Stimulated activated CD4-positive, alpha-beta T cell treated with anti-CD3 and anti-CD28 coated beads, Interleukin-4, amount 100 ng/mL, for 4 hours (primary cell): ENCODE measurements at places on chromosomes 6 and 20.

DNA sequence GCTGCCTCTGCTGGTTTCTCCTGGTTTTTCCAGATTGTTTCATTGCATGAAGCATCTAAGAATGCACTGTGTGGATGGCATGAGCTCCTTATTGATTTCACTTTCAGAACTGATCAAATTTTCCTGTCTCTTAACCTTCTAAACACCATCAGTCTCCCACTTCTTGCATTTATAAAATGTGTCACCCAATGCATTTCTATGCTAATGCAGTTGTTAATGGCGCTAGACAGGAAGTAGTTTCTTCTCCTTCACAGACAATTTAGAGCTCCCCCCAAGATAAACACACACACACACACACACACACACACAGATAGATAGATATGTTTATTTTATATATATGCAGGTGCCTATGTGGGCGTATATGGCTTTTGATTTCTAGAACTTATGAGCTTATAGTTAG is 45.6 kb upstream of the FOXA2 start:
- no peak for DNase-seq

- DNase-seq = no peak
Observed at GRCh38 chr20:10670501-10671220, 3.1 kb downstream of the JAG1 start.

DNA sequence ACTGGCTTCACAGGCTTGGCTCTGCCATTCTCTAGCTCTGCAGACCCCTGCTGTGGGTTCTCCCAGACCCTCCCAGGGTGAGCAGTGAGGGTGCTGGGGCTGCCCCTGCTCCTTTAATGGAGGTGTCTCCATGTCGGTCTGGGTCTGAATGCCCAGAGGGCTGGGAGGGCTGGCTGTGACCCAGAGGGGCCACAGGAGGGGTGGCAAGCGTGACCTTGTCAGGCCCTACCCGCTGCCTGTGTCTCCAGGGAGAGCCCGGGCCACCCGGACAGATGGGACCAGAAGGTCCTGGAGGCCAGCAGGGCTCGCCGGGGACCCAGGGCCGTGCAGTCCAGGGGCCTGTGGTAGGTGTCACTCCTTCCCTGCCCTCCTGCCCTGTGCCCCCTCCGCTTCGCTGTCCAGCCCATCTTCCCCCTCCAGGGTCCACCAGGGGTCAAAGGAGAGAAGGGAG is 32.1 kb downstream of the COL20A1 start:
- no peak for DNase-seq

GRCh38 chr6:161265975-161266374 is 7.9 kb downstream of the AGPAT4 start:
- DNase-seq = no peak

- DNase-seq = no peak
Observed at GRCh38 chr6:110628330-110628729, 151.9 kb upstream of the SLC22A16 start.

DNA sequence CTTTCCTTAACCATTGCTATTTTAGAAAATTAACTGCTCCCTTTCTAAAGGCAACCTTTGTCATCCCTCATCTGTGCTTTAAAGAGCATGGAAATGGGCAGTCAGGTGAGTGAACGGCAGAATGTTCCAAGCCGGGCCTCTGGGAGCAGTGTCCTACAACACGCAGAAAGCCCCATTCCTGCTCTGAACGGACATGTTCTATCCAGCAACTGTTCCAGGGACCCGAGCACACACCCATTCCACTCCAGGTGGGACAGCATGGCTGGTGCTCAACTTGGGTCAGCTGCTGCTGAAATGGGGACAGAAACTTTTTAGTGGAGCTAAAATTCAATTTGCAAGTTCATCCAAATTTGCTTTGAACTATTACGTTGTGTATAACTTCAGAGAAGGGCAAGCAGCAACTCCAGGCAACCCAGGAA is 26.7 kb downstream of the DIDO1 start:
- no peak for DNase-seq

GRCh38 chr6:17730078-17730704 is 23.5 kb upstream of the NUP153 start:
- DNase-seq = no peak

- no peak for DNase-seq
Observed at GRCh38 chr6:170083236-170084051, 207.4 kb downstream of the DLL1 start.

- DNase-seq = no peak
Observed at GRCh38 chr6:75283907-75284631, 523 bp downstream of the TMEM30A start.

DNA sequence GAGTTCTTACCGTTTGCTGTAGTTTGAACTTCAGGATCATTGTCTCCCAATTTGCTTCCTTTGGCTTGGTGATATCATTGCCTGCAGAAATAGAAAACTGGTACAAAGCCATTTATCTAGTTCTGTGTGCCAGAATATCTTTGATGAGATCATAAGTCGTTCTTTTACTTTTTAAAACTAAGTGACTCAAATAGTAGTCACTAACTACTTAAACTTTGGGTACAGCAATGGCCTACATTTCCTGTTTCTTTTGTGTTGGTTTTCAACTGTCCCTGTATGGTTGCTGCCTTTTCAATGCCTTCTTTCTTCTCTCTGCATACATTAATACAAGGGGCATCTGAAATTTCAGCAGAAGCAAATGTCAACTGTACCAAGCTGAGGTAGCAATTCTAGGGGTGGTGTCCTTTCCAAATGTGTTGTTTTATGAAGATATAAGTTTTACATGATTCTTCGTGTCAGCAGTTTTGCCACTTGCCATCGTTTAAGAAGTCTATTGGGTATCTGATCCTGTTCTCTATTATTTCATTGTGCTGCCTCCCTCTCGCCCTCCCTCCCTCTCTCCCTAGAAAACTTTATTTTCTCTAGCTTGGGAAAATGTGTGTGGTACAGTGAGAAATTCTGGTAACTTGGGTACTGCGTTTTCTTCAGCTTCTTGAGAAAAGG is 238.5 kb downstream of the FARS2 start:
- DNase-seq = no peak

DNA sequence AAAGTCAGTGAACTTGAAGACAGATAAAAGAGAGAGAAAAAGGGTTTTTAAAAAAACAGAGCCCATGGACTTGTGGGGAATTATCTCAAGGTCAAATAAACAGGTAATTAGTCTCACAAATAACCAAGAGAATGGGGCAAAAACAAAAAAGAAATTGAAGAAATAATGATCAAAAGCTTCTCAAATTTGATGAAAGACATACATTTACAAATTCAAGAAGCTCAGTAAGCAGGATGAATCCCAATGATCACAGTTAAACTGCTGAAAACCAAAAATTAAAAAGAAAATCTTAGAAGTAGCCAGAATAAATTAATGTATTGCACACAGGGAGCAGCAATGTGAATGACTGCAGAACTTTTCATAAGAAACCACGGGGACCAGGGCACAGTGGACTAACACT is 112.5 kb upstream of the EMILIN3 start:
- DNase-seq = no peak

- no peak for DNase-seq
Observed at GRCh38 chr6:168457653-168457934, 16.6 kb downstream of the SMOC2 start.

DNA sequence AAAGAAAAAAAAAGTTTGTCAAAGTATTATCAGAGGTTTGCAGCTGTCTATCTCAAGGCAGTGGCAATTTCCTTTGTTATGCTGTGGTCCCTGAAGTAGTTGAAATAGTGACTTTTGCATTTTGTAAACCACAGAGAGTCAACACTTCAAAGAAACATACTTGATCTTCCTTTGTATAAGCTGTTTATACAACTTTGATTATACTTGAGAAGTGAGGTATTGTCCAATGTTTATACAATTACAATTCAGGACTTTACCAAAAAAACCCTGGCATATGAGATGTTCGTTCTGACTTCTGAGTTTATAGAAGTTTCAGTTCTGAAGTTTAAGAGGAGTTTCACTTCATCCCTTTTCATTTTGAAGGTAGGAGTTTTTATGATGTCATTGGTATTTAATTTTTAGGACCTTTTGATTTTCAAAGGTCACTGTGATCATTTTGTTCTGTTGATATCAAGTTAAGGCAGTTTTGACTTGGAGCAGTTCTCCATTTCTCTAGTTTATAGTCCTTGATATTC is 4.0 kb downstream of the STK4 start:
- no peak for DNase-seq

DNA sequence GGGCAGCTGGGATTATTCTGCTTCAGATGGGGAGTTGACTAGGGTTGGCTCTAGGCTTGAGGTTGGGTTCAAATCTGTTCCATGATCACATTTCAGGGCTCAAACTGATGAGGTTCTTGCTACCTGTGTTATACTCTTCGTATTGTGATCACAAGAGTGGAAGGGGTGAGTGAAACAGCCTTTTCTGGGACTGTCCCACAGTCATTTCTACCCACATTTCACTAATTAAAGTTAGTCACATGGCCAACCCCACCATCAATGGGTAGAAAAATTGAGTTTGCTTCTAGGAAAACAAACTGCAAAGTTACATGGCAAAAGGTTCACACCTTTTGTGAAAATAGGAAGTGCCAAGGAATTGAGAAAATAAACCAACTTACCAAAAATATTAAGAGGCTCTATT is 33.5 kb upstream of the BMP2 start:
- no peak for DNase-seq

DNA sequence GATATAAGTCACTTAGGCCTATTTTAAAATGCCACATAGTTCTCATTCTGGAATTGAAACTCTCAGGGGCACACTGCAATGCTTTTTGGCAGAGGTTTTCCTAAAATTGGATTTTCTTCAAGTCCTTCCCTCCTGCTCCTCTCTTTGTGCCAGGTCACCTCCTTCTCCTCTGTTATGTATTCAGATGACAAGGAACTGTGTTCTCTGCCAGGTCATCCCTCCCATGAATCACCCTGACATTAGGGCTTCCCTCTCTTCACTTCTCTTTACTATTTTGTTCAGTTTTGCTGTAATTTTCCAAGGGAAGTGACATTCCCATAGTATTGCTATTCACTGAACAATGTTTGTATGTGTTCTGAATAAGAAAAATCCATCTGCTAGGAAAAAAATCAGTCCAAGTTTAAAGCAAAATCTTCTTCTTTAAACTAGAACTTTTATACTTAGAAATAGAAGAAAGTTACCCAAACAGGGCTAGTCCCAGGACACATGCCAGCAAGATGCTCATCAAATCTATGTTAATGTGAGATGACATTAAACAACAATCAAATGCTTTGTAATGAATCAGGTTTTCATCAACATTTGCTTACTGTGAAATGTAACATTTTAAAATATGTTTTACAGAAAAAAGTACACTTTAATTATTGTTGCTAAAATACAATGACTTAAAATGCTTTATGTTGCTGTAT is 461.1 kb downstream of the MMUT start:
- no peak for DNase-seq

GRCh38 chr20:10603971-10604864 is 69.6 kb downstream of the JAG1 start:
- DNase-seq = no peak

GRCh38 chr6:37134036-37134395 is 35.9 kb upstream of the PIM1 start:
- DNase-seq = no peak

DNA sequence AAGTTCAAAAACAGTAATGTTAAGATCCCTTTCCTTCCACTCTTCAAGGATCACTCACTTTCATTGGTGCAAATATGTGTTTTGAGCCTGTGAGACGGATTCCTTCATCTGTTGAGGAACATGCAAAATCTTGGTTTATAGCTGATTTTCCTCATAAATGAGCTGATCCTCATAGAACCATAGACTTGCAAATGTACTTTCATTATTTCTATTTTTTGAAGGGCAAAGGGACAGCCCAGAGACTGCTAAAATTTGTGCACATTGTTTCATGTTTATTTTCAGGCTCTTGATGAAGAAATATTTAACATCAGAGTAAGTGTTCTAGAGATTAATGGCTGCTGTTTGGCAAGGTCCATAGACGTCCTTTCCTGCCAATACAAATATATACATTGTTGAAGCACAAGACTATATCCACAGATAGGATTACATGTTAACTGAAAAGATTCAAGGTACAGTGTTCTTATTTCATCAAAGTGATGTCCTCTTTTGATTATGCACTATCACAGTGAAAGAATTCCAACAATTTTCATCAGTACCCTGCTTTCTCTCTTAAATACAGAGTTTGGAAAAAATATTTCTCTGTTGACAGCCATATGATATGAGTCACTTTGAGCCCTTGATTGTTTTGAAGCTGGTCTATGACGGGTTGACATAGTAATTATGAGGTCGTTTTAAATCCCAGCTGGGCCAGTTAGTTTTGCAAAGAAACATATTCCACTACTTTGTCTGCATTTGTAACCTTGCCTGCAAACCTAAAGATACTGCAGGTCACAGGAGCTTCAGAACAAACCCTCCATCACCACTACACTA is 95.7 kb downstream of the FILIP1 start:
- no peak for DNase-seq

DNA sequence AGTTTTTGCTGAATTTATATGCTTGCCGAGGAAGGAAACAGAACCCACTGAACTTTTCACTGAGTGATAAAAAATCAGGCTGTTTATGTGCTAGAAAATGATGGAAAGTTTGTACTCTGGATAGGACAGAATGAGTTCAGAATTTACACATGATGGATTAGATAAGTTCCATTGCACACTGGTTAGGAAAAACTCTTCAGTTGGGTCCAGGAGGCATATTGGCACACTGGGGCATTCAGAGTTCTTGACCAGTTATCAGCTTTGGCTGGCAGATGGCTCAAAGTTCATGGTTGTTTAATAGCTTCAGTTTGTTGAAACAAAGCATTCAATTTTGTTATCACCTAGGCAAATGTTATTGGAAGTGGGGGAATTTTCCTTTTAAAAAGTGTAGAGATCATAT is 613.3 kb upstream of the SYNCRIP start:
- DNase-seq = no peak

DNA sequence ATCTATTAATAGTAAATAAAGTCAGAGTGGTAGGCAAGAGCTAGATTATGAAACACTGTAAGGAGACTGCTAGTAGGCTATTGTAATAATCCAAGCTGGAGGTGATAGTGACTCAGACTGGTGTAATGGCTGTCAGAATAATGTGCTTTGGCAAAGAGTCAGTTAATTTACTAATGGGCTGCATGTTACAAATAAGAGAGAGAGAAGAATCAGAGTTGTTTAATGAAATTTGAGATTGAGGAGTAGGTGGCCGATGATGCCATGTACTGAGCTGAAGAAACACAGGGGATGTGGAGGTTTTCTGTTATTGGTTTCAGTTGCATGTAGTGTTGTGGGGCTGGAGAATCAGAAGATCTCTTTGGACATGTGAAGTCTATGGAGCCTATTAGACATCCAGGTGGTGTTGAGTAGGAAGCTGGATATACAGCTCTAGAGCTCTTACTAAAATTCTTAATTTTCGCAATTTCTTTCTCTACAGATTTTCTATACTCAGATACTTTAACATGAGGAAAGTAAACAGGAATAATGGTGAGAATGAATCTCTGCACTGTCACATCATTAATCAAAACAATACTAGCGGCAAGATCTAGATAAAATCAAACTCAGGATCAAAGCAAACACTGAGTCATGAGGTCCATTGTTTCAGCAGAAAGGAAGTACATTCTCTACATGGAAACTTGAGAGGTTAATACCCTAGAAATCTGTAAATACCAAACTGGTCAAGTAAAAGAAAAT is 167.7 kb downstream of the SIM1 start:
- no peak for DNase-seq

- no peak for DNase-seq
Observed at GRCh38 chr20:38926934-38927616, 858 bp downstream of the FAM83D start.
